ENCODE measurements at places on chromosomes 13 and 19.

DNA sequence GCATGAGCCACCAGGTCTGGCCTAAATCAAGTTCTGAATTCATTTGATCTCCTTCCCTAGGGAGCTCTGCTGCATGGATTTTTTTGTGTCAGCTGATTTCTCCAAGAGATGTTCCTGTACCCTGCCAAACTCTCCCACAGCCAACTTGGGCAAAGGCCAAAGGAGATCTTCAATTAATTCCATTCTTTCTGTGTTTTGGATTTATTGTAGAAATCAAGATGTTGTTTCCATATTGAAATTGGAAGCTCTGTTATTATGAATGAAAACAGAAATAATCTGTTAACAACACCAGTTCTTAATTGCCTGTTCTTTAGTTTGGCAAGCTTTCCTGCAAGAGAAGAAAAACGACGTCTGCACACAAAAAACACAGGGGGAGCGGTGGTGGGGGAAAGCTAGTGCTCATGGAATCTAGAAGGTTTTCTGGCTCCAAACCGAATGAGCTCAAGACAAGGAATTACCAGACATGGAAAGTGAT, 86.5 kb upstream of the ABCC4 start:
- no peak for DNase-seq

GRCh38 chr19:46945694-46946489, 73.7 kb upstream of the NPAS1 start:
- no peak for DNase-seq

DNA sequence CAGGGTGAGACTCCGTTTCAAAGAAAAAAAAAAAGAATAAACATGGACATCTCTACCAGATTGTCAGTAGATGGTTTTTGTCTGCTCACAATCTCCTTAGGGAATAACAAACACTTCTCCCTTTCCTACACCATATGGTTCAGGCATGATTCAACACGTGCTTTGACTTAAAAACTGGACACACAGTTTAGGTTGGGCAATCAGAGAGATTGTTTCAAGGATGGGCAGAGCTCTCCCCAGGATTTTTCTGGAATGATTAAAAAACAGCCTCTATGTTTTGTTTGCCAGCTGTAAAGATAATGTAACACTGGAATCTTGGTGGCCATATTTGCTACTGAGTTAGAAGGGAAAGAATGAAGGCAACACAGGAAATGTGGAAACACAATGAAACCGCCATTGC, 150.1 kb upstream of the TSC22D1 start:
- DNase-seq: no peak

GRCh38 chr13:98240135-98240534, 63.1 kb upstream of the RNF113B start:
- DNase-seq: no peak

DNA sequence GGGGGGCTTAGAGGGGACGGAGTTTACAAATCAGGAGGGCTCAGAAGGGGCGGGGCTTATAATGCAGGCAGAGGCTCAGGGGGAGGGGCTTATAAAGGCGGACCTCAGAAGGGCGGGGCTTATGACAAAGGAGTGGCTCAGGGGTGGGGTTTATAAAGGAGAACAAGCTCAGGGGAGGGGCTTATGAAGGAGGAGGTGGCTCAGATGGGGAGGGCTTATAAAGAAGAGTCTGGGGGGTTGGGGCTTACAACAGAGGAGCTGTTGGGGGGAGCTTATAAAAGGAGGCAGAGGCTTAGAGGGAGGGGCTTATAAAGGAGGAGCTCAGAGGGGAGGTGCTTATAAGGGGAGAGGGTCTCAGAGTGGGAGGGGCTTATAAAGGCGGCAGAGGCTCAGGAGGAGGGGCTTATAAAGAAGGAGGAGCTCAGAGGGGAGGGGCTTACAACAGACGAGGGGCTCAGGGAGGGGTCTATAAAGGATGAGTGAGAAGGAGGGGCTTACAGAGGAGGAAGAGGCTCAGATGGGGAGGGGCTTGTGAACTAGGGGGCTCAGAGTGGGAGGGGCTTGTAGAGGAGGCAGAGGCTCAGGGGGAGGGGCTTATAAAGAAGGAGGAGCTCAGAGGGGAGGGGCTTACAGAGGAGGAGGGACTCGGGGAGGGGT, 1.0 kb downstream of the SMIM24 start:
- DNase-seq: no peak

DNA sequence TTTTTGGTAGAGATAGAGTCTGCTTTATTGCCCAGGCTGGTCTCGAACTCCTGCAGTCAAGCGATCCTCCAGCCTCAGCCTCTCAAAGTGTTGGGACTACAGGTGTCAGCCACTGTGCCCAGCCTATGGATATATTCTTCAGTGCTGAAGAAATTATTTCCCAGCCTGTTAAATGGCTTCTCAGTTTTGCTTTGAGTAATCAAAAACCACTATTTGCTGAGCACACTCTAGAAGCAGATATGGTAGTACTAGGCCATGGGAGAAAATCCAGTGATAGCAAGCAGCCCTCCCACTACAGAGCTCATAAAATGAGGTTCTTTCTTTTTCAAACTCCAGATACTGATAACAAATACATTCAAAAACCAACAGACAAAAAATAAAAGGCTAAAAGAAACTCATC, 80.6 kb upstream of the CLDN10 start:
- DNase-seq: no peak

GRCh38 chr13:63288576-63288975, 1872.9 kb upstream of the PCDH20 start:
- DNase-seq: no peak

DNA sequence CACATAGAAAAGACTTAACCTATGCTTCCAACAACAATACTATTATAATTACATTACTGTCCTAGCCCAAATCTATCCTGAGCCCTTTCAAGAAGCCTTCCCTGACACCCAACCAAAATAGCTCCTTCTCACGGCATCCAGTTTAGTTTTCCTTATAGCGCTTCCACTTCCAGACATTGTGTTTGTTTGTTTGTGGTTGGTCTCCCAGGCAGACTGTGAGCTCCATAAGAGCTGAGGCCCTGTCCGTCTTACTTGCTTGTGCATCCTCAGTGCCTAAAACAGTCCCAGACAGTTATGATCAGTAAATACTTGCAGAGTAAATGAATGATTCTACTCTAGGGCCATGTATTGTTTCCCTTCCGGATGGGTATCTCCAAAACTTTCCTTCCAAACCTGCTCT, 68.1 kb upstream of the STARD13 start:
- DNase-seq: no peak

DNA sequence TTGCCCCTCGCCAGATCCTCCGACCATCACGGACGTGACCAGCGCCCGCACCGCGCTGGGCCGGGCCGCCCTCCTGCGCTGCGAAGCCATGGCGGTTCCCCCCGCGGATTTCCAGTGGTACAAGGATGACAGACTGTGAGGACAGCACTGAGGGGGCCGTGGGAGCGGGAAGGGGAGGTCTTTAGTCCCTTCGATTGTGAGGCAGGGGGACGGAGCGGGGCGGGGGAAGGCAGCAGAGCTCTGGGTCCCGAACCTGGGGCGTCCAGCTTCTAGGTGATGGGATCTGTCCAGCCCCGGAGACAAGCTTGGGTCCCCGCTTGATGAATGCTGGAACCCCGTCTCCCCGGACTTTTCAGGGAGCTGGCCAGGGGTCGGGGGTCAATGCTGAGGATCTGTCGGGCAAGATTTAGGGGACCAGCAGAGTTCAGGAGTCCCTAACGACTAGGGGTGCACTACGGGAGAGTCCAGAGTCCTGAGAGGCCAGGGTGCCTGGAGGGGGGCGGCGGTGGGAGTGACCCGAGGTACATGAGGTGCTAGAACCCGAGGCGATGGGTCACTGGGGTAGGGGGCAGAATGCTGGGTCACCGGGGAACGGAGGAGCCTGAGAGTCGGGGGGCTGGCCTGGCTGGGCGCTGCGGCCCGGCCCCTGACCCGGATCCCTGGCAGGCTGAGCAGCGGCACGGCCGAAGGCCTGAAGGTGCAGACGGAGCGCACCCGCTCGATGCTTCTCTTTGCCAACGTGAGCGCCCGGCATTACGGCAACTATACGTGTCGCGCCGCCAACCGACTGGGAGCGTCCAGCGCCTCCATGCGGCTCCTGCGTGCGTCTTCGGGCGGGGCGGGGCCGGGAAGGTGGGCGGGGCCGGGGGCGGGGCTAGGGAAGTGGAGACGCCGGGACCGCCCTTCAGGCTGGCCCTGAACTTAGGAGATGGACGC, 14.6 kb downstream of the VSIG10L start:
- DNase-seq: no peak

- no peak for DNase-seq
These were observed 42.0 kb upstream of the IPO5 start for GRCh38 chr13:97911311-97912138.

- DNase-seq: no peak
These were observed 9.5 kb upstream of the WTIP start for GRCh38 chr19:34471906-34472700.
